ENCODE measurements at places on chromosomes 3 and 15.

- DNase-seq, result no peak
Observed at GRCh38 chr3:24608701-24609390, 114.2 kb upstream of the THRB start.

DNA sequence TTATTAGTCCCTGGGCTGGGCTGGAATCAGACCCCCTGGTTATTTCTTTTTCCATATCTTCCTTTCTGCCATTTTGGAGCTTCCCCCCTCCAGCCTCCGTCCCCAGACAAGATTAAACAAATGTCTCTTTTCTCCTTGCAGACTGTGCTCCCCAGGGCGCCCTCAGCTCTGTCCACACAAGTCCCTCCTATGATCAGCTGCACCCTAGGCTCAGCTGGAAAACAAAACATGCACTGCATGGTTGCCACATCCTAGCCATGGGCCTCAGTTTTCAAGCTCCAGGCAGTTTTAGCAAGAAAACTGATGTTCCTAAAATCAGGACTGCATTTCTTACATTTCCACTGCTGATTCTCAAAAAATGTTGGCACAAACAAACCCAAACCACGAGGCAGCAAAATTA lies 23.5 kb upstream of the RFTN1 start:
- DNase-seq, result no peak

DNA sequence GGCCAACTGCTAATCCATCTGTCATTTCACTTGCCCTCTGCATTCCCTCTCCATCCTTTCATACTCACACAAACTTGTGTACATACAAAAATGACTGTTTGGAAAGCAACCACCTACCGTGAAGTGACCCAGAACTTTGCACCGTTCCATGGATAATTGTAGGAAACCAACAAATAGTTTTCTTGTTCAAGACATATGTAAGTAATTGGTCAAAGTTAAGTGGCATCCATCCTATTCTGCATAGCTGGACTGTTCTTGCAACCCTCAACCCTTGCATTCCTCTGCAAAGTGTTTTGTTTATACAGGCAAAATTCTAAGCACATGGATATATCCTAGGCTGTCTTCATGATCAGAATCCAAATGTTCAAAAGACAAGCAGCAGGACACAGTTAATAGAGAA lies 592.5 kb downstream of the MECOM start:
- no peak for DNase-seq

- no peak for DNase-seq
Observed at GRCh38 chr3:185363662-185364203, 797 bp downstream of the MAP3K13 start.

DNA sequence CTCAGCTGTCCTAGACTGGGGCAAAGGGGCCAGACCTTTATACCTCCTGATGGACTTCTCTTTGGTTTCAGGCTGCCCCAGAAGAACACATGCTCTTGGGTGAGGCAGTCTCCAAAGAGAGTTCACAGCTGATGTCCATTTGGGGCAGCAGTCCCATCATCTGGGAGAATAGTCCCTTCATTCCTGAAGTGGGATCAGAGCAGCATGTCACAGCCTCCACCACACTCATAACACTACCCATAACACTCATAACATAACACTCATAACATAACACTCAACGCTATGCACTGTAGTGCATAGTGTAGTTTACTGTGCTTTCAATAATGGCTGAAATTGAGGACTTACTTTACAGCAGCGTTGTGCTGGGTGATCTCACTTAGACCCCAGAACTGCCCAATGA lies 36.7 kb upstream of the PLCL2 start:
- no peak for DNase-seq

Measured in cortex of kidney (tissue), 1 donor.